Ascending aorta (tissue), 2 donors: ENCODE measurements at places on chromosomes 16 and 17. TPM values are rescaled to one million over a fixed set of nuclear protein-coding genes. Genes with fewer than 3 reads are reported as not detected.

Gene PRM1
- total RNA-seq: not detected

Gene KRT28
- not detected for total RNA-seq

Gene USB1
- 133 TPM for total RNA-seq

Gene TMC8
- 9.6 TPM for total RNA-seq

Gene CLEC3A
- total RNA-seq: not detected

Gene LPO
- not detected for total RNA-seq

Gene KIF19
- 11.7 TPM for total RNA-seq

Gene PNMT
- total RNA-seq: 5.1 TPM

Gene ITGA2B
- not detected for total RNA-seq

Gene ADAT1
- 21.2 TPM for total RNA-seq

Gene UTS2R
- total RNA-seq: not detected

Gene KRTAP1-5
- total RNA-seq: not detected

Gene OR3A3
- total RNA-seq: not detected

Gene C16orf89
- total RNA-seq: 4.6 TPM

Gene NOS2
- total RNA-seq: not detected

Gene BEAN1
- not detected for total RNA-seq

Gene RSPRY1
- total RNA-seq: 29.3 TPM

Gene C17orf78
- not detected for total RNA-seq

Gene AURKB
- total RNA-seq: not detected

Gene ZNF624
- 0.53 TPM for total RNA-seq

Gene OR2C1
- not detected for total RNA-seq

Gene ANTKMT
- 105 TPM for total RNA-seq

Gene AKAP1
- total RNA-seq: 127 TPM

Gene CLEC18A
- 25.2 TPM for total RNA-seq

Gene DDX19B
- total RNA-seq: 24.2 TPM

Gene TNFSF13
- total RNA-seq: 17.5 TPM

Gene CHMP1A
- 153 TPM for total RNA-seq

Gene PPM1E
- 0.11 TPM for total RNA-seq

Gene DHRS7C
- not detected for total RNA-seq
